Eye (tissue), 1 donor: ENCODE measurements at places on chromosomes 7 and 10.

DNA sequence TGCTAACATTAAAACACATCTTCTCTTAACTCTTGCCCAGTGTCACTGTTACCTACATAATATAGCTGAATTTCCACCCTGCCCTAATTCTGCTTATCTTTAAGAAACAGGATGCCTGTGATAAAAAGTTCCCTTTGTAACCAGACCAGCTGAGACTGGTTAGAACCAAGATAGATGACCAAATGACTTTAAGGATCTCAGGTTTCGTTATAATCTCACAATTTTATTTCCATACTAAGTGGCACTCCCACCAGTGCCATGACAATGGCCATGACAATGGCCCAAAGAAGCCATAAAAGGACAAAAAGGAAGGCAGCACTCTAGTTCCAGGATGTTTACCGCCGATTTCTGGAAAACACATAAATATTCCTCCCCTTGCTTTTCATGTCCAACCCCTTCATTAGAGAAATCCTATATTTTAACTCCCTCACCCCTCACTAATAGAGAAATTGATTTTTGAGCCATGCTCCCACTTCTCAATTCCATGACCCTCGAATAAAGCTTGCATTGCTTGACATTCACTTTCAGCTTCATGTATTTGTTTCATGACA is 126.1 kb downstream of the ELAPOR2 start:
- no peak for DNase-seq

- no peak for DNase-seq
Measured at GRCh38 chr7:101330011-101330484, 8.4 kb upstream of the IFT22 start.

GRCh38 chr7:36775061-36775620 is 50.8 kb upstream of the AOAH start:
- DNase-seq, result no peak

DNA sequence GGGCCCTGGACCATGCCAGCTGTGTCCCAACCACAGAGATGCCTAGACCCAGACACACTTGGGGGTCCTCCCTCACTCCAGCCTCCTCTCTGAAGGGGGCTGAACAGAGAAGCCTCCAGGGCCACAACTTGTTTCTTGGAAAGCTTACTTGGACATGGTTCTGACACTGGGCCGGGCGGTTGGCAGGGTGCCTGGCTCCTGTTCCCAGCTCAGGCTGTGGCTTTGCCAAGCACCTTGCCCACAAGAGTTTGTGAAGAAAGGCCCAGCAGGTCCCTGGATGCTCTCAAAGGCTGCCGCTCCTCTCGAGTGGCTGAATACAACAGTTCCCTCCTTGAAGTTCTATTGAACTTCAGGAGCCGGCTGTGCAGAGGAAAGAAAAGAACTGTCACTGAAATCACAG is 181.6 kb downstream of the PTPN20 start:
- no peak for DNase-seq
